ENCODE measurements at places on chromosomes 5 and 9. TPM values are rescaled to one million over a fixed set of nuclear protein-coding genes. Genes with fewer than 3 reads are reported as not detected.

Gene CTXN3
- total RNA-seq: not detected

Gene PCDHB3
- total RNA-seq: 0.40 TPM

Gene DMAC1
- 98.8 TPM for total RNA-seq

Gene PCDHB8
- 0.25 TPM for total RNA-seq

DNA sequence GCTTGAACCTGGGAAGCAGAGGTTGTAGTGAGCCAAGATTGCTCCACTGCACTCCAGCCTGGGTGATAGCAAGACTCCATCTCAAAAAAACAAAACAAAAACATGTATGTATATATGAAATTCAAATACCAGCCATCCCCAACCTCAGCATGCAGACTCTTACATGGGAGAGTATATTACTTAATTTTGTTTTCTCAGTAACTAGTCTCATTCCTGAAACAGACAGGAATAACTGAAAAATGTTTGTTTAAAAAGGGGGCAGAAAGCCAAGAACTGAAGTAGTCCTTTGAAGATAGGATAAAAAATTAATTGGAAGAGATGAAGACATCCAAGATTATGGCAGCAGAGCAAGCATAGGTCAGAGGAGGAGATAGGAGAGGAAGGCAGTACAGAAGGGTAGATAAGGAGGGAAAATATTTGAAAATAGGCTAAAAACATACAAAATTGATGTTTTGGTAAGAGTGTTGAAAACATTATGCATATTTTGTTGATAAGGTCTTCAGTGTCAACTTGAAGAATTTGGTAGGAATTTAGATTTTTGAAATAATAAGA, 309.9 kb downstream of the MAT2B start:
- DNase-seq: no peak

DNA sequence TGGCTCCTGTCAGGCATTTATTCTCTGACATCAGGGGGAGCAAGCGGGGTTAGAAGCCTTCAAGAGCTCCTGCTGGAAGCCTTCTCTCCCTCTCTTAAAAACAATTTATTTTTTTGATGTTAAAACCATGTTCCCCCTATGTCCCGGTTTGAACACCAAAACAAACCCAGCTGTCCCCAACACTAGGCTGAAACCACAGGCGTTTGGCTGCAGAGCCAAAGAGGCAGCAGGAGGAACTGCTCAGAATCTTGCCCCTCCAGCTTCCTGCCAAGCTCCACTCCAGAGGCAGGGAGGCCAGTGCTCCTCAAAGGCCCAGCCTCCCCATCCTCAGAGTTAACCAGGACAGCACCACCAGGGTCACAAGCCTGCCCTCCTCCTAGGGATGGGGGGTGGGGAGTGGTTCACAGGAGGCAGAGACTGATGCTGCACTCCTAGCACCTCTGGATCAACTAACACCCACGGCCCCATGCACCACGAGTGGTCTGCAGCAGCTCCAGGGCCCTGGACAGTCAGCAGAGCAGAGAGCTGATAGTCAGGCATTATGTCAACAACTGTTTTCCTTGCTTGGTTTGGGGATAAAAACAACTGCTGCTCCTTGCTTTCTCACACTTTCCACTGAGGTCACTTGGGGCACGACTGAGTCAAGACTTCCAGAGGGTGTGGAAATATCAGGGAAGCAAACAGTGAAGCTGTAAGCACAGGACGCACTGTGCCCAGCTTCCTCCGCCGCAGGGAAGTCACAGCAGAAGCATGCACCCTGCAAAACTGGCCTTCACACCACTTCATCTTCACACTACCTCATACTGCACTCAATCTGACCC, 96.5 kb upstream of the ADRA1B start:
- peak; percentile 26 for DNase-seq

- no peak for DNase-seq
These were observed 38.9 kb upstream of the FAM174A start for GRCh38 chr5:100496296-100496695.

GRCh38 chr9:99112750-99113413, 8.0 kb downstream of the TGFBR1 start:
- DNase-seq: no peak

Data from colonic mucosa (tissue), 4 donors.